Adrenal gland (tissue), 19 donors: ENCODE measurements at places on chromosomes 4 and X. TPM values are rescaled to one million over a fixed set of nuclear protein-coding genes. Genes with fewer than 3 reads are reported as not detected.
A peak's percentile ranks its signal among the peaks of the same experiment; 100 is the strongest.

DNA sequence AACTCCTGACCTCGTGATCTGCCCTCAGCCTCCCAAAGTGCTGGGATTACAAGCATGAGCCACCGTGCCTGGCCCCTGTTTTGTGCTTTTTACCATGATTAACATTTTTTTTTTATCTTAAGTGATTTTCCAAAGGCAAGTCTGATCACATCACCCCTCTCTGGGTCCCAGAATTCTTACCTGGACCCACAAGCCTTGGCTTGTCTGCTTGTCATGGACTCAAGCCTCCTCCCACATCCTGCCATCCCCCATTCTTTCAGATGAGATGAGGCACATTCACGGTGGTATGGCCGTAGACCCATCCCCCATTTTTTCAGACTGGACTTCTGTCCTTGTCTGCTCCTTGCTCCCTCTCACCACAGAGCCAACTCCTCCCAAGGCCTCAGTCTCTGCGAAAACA lies 55.3 kb downstream of the APLN start:
- H3K27ac ChIP-seq, result no peak overlapping the region
- H3K4me3 ChIP-seq, result no peak overlapping the region
- H3K36me3 ChIP-seq, result no peaks in the 10 kb centered on the region
- DNase-seq, result no peak
- H3K4me1 ChIP-seq, result no peaks in the 10 kb centered on the region

TMEM185A gene
- total RNA-seq, result 17.4 TPM

- H3K27me3 ChIP-seq, result no peaks in the 10 kb centered on the region
- no peaks in the 10 kb centered on the region for H3K4me1 ChIP-seq
- no peak for DNase-seq
- no peak overlapping the region for H3K27ac ChIP-seq
Measured at GRCh38 chr4:186754976-186755375, 31.3 kb upstream of the FAT1 start.

CXCL10 gene
- total RNA-seq, result 41.4 TPM

GRCh38 chr4:106594291-106594952 lies 225.8 kb upstream of the GIMD1 start:
- no peak overlapping the region for H3K27ac ChIP-seq
- H3K4me1 ChIP-seq, result no peaks in the 10 kb centered on the region
- no peak overlapping the region for H3K4me3 ChIP-seq

STK32B gene
- total RNA-seq, result 6.8 TPM

PI4K2B gene
- total RNA-seq, result 29.3 TPM

DNA sequence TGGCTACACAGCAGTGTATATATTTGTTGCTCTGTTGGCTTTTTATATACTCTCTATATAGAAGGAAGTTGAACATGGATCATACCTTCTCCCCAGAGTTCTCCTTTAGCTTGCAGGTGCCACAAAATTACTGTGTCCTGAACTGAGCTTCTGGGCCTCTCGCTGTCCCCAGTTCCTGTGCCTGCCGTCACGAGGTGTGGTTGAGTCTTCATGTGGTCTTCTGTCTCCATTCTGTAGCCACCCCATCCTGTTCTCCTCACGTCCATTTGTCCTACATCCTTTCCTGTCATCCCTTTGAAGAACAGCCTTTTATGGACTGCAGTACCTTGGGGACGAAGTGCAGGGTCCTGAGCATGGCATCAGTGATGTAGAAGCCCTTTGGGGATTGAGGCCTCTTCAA lies 14.5 kb downstream of the TMEM131L start:
- no peak for DNase-seq
- no peak overlapping the region for H3K4me3 ChIP-seq

PROM1 gene
- not detected for total RNA-seq

GRCh38 chr4:127634181-127634580 lies 1.4 kb downstream of the INTU start:
- H3K4me3 ChIP-seq, result no peak overlapping the region
- DNase-seq, result no peak
- no peaks in the 10 kb centered on the region for H3K4me1 ChIP-seq

GRCh38 chrX:120795301-120795700 lies 80.4 kb downstream of the CT47B1 start:
- H3K27ac ChIP-seq, result no peak overlapping the region
- H3K4me3 ChIP-seq, result no peak overlapping the region
- no peak for DNase-seq
- H3K27me3 ChIP-seq, result peaks cover 8% of the 10 kb centered on the region

DNA sequence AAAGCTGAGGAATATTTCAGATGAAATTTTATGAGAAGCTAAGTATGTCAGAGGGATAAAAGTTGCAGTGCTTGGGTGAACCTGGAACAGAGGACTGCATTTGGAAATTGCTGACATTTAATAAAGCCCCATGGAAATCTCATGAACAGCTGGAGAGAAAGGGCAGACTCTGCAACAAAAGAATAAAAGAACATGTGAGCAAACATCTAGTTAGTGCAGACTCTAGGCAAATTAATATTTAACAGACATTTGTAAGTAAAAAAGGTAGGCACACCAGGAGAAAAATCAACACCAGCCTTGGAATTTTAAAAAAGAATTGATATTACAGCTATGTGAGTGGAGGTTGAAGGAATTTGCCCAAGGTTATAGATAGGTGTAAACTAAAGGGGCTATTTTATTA lies 114.6 kb upstream of the PUDP start:
- no peaks in the 10 kb centered on the region for H3K4me1 ChIP-seq
- no peak overlapping the region for H3K27ac ChIP-seq
- H3K27me3 ChIP-seq, result no peaks in the 10 kb centered on the region
- H3K4me3 ChIP-seq, result no peak overlapping the region
- DNase-seq, result no peak
- no peaks in the 10 kb centered on the region for H3K36me3 ChIP-seq

TMEM192 gene
- total RNA-seq, result 27.5 TPM

GRCh38 chr4:174214101-174214878 lies 69.2 kb downstream of the FBXO8 start:
- H3K27ac ChIP-seq, result no peak overlapping the region
- H3K27me3 ChIP-seq, result peaks cover 49% of the 10 kb centered on the region
- no peak for DNase-seq

DNA sequence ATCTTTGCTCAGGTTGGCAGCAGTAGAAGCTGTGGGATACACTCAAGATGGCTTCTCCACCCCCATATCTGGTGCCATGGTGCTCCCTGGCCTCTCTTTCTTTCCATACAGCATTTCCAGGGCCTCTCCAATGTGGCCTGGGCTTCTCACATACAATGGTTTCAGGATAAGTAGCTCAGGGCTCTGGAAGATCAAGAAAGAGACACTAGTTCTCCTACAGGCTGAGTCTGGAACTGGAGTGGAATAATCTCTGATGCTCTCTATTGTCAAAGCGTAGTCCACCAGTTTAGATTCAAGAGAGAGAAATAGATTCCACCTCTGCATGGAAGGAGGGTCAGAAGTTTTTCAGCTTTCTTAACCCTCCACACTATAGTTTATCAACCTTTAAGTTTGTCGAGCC lies 138.2 kb upstream of the AADAT start:
- H3K27ac ChIP-seq, result no peak overlapping the region
- no peaks in the 10 kb centered on the region for H3K36me3 ChIP-seq
- no peaks in the 10 kb centered on the region for H3K4me1 ChIP-seq
- no peak for DNase-seq
- no peak overlapping the region for H3K4me3 ChIP-seq

FUNDC1 gene
- 5.0 TPM for total RNA-seq

SPIN3 gene
- total RNA-seq, result 12.9 TPM

- DNase-seq, result peak; percentile 27
- H3K4me1 ChIP-seq, result peaks cover 15% of the 10 kb centered on the region
- no peak overlapping the region for H3K4me3 ChIP-seq
- H3K27ac ChIP-seq, result no peak overlapping the region
- no peaks in the 10 kb centered on the region for H3K36me3 ChIP-seq
- H3K27me3 ChIP-seq, result no peaks in the 10 kb centered on the region
Measured at GRCh38 chr4:14853176-14853943, 148.9 kb upstream of the CPEB2 start.

GRCh38 chr4:119480331-119480730 lies 148.3 kb downstream of the PDE5A start:
- H3K4me3 ChIP-seq, result no peak overlapping the region
- peak; percentile 6 for DNase-seq
- H3K36me3 ChIP-seq, result no peaks in the 10 kb centered on the region
- no peaks in the 10 kb centered on the region for H3K4me1 ChIP-seq

RNF175 gene
- total RNA-seq, result 1.8 TPM

- no peaks in the 10 kb centered on the region for H3K4me1 ChIP-seq
- no peaks in the 10 kb centered on the region for H3K36me3 ChIP-seq
- DNase-seq, result no peak
- H3K27ac ChIP-seq, result no peak overlapping the region
- H3K27me3 ChIP-seq, result no peaks in the 10 kb centered on the region
- H3K4me3 ChIP-seq, result no peak overlapping the region
Measured at GRCh38 chr4:162793004-162793403, 373.7 kb downstream of the NAF1 start.

HSFX1 gene
- total RNA-seq, result 1.7 TPM

DNA sequence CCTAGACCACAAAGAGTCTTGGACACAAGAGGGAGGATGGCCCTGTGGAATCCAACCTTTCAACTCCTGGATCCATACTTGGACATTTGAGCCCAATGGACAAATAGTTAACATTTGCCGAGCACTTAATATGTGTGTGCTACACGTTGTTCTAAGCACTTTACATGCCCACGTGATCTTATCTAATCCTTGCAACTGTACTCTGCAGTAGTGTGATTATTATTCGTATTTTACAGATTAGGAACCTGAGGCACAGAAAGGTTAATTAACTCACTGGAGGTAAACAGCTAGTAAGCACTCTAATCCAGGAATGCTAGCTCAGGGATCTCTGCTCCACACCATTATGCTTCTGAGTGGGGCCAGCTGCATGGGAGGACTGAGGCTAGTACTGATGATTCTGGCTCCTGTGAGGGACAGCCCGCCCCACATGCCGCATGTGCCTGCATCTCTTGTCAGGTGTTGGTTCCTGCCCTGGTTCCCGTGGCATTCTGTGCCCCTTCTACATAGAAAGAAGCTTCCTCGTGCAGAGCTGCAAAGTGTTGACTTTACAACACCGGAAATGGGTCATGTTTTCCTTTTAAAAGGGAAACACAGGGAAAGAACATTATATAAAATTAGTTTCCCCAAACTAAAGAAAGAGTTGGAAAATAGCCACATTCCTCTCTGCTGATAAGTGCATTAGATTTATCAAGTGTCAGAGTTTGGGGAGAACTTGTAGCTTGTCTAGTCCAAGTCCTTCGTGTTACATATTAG lies 34.8 kb downstream of the PLAC1 start:
- no peaks in the 10 kb centered on the region for H3K36me3 ChIP-seq
- no peak overlapping the region for H3K4me3 ChIP-seq
- no peak overlapping the region for H3K27ac ChIP-seq
- no peaks in the 10 kb centered on the region for H3K27me3 ChIP-seq

DNA sequence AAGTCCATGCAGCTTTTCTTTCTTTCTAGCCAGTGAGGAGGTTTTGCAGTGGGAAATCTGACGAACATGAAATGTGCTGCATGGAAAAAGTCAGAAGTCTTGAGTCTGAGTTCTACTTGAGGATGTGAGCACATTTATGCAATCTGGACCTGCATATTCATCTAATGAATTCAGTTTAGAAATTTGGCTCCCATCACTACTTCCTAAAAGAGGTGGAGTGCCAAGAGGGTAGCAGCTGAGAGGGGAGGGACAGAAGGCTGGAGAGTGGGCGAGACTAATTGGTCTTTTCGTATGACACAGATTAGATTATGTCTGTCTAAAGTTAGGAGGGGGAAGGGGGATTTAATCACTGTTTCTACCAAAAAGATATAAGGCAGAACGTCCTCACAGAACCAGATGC lies 535.9 kb downstream of the IQCM start:
- no peaks in the 10 kb centered on the region for H3K27me3 ChIP-seq
- H3K4me1 ChIP-seq, result no peaks in the 10 kb centered on the region
- no peaks in the 10 kb centered on the region for H3K36me3 ChIP-seq
- no peak overlapping the region for H3K27ac ChIP-seq
- DNase-seq, result no peak
- H3K4me3 ChIP-seq, result no peak overlapping the region

FAM184B gene
- 0.11 TPM for total RNA-seq

DNA sequence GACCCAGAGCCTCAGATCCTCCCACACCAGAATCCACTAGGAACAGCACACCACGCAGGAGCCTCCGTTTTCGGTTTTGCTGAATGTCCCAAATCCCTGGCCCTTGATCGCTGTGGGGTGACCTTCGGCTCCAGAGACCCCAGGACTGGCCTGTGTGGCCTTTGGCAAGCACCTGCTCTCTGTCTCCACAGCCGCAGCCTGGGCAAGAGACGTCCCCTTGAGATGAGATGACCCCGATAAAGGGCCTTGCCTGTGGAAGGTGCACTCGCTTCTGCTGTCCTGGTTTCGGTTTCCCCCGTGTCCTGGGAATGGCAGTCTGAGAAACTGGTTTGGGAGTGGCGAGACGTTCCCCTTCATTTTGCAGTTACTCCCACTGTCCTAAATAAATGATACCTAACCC lies 9.6 kb downstream of the PSAPL1 start:
- no peaks in the 10 kb centered on the region for H3K36me3 ChIP-seq
- no peak for DNase-seq

GRCh38 chrX:153818571-153819383 lies 11.6 kb downstream of the PDZD4 start:
- no peaks in the 10 kb centered on the region for H3K36me3 ChIP-seq
- no peak for DNase-seq
- no peak overlapping the region for H3K4me3 ChIP-seq
- H3K4me1 ChIP-seq, result peaks cover 6% of the 10 kb centered on the region

CPLX1 gene
- 3.2 TPM for total RNA-seq

- no peak overlapping the region for H3K4me3 ChIP-seq
- H3K4me1 ChIP-seq, result no peaks in the 10 kb centered on the region
- H3K27ac ChIP-seq, result no peak overlapping the region
- H3K27me3 ChIP-seq, result no peaks in the 10 kb centered on the region
Measured at GRCh38 chr4:4256799-4257198, 8.8 kb upstream of the TMEM128 start.

LDB2 gene
- 26.5 TPM for total RNA-seq

DNA sequence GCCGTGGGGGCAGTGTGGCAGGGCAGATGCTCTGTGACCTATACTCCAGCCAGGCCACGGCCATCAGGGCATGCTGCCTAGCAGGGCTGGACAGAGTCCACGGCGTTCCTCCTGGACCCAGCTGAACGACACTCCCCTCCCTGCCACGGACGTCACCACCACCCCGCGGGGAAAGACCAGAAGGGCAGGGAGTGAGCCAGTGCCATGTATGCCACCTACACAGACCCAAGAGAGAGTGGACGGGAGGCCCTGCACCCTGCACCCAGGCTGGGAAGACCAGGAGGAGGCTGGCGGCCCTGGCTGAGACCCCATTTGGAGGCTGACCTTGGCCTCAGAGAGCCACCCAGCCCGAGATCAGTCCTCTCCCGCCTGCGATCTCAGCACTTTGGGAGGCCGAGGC lies 101.9 kb downstream of the FAM53A start:
- H3K27ac ChIP-seq, result no peak overlapping the region
- peak; percentile 47 for DNase-seq
- no peaks in the 10 kb centered on the region for H3K27me3 ChIP-seq
- H3K4me3 ChIP-seq, result no peak overlapping the region

GRCh38 chrX:38166478-38167083 lies 54.1 kb downstream of the SRPX start:
- DNase-seq, result peak; percentile 22
- H3K4me1 ChIP-seq, result no peaks in the 10 kb centered on the region
- H3K27me3 ChIP-seq, result peaks cover 7% of the 10 kb centered on the region
- no peak overlapping the region for H3K4me3 ChIP-seq
- no peak overlapping the region for H3K27ac ChIP-seq
- no peaks in the 10 kb centered on the region for H3K36me3 ChIP-seq

- no peak overlapping the region for H3K4me3 ChIP-seq
- no peak overlapping the region for H3K27ac ChIP-seq
- DNase-seq, result no peak
- no peaks in the 10 kb centered on the region for H3K36me3 ChIP-seq
- no peaks in the 10 kb centered on the region for H3K4me1 ChIP-seq
Measured at GRCh38 chrX:134287346-134287745, 50.4 kb downstream of the CCDC160 start.

SNX25 gene
- 16.7 TPM for total RNA-seq

GRCh38 chr4:39170301-39170700 lies 12.0 kb upstream of the WDR19 start:
- H3K4me1 ChIP-seq, result no peaks in the 10 kb centered on the region
- no peak overlapping the region for H3K27ac ChIP-seq
- no peak overlapping the region for H3K4me3 ChIP-seq
- H3K27me3 ChIP-seq, result no peaks in the 10 kb centered on the region
